DMS 273 treated with DMSO at 0.1 percent for 48 hours (cell line): ENCODE measurements at places on chromosomes 13 and 19.
A peak's percentile ranks its signal among the peaks of the same experiment; 100 is the strongest.

DNA sequence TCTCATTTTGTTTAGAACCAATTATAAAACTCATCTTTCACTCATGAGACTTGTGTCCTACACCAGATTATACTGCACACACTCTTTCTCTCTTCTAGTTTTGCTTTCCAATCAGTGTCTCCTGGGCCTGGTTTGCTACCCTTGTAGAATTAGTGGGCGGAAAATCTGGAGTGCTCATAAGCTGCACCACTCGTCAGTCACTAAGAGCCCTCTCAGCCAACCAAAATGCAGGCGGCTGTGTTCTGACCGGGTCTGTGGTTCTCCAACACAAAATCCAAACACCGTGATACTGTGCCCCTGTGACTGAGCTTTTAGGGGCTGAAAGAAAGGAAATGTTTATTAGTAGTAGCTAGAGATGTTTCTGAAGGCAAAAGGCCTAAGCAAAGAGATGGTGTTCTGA is 83.7 kb upstream of the OBI1 start:
- DNase-seq, result no peak

DNA sequence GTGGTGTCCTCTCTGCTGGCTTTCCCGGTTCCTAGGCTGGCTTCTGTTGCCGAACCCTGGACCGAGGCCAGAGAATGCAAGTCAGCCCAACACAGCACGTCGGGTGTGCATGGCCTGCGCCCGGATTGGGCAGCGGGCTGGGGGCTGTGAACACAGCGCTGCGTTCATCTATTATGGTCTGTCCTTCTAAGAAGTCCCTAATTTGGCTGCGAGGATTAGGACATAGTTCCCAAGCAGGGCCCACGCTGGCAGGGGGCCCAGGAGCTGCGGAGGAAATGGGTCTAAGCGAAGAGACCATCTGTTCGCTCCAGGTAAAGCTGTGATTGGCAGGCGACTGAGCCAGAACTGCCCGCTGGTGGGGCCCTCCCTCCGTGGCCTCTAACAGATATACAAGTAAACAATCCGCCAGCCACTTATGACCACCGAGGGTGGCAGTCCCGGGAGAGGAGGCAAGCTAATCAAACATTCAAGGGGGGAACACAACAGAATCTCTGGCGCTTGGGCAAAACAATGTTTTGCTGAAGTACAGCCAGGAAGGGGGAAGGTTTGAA is 6.0 kb downstream of the SYCE2 start:
- peak; percentile 97 for DNase-seq

DNA sequence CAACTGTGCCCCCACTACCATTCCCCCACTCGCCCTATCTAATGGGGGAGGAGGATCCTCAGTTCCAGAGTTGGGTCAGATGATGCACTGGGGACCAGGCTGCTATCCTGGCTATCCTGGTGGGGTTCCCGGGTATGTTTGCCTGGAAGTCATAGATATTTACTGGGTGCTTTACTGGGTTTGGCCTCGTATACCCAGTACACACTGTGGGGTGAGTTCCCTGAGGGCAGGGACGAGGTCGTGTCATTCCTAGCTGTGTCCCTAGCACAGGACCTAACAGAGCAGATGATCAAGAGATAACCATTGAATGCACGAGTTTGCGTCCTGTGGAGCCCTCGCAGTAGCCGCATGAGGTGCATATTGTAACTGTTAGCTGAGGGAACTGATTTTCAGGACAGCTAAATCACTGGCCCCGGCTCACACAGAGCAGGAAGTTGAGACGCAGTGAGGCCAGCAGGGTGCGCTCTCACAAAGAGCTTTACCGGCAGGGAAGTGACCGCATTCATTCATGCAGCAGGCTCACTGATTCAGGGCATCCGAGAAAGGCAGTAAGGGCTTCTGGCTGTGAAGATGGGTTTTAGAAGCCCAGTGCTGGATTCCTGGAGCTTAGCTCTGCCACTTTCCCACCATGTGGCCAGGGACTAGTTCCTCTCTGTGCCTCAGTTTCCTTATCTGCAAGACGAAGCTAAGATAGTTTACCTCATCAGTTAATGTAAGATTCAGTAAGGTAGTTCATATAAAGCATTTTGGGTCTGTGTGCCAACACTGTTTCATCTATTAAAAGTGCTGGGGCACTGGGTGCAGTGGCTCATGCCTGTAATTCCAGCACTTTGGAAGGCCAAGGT is 6.0 kb downstream of the RUVBL2 start:
- no peak for DNase-seq

- no peak for DNase-seq
These were observed 967.4 kb downstream of the EFNB2 start for GRCh38 chr13:105567951-105568525.

GRCh38 chr19:56477429-56478338 is 539 bp upstream of the ZNF667 start:
- peak; percentile 47 for DNase-seq
